ENCODE measurements at places on chromosomes 3 and 15.

- no peak for DNase-seq
Measured at GRCh38 chr15:69042531-69042930, 28.0 kb downstream of the NOX5 start.

- peak; percentile 1 for DNase-seq
Measured at GRCh38 chr3:18153571-18154173, 271.5 kb downstream of the SATB1 start.

GRCh38 chr3:124951511-124952281 lies 17.1 kb upstream of the MUC13 start:
- no peak for DNase-seq

DNA sequence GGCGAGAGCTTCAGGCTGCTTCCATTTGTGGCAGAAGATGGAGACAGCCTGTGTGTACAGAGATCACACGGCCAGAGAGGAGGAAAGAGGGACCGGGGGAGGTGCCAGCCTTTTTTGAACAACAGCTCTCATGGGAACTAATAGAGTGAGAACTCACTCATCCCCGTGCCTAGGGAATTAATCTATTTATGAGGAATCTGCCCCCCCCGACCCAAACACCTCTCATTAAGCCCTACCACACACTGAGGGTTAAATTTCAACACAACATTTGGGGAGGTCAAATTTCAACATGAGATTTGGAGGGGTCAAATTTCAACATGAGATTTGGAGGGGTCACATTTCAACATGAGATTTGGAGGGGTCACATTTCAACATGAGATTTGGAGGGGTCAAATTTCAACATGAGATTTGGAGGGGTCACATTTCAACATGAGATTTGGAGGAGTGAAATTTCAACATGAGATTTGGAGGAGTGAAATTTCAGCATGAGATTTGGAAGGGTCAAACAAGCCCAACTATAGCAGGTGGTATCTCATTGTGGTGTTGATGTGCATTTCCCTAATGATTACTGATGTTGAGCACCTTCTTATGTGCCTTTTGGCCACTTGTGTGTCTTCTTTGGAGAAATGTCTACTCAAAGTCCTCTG lies 20.6 kb upstream of the RFTN1 start:
- no peak for DNase-seq

DNA sequence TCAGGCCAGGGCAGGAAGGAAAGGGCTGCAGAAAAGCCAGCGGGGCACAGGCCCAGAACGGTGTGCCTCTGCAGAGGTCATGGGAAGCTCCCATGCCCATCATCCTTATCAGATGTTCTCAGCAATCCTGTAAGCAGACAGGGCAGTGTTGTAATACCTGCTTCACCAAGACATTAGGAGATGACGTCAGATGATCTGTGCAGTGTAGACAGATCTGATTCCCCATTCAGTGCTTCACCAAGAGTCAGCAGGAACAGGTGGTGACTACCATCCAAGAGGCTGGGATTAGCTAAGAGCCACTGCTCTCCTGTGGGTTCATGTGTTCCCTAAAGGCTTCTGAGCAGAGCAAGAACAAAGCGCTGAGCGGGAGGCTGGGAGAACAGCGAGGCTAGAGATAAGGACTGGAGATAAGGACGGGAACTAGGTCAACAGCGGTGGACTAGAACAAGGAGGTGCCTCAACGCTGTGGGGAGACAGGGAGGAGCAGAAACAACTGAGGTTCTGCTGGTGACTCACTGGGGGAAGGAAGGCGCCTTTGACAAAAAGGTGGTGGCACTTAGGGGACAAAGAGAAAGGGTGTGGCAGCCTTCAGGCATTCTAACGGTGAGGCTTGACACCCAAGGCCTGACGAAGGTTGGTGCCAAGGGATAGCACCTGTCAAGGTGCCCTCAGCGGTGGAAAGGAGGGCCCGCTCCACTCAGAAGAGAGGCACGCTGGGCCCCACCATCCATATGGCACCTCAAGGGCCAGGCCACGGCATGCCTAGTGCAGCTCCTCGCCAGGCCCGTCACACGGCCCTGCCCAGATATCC lies 28.4 kb downstream of the CCDC12 start:
- DNase-seq = peak; percentile 50

- DNase-seq = no peak
Measured at GRCh38 chr15:55737373-55737772, 5.6 kb downstream of the PRTG start.

All from H4 (cell line).